ENCODE measurements at places on chromosomes 16 and 17.
A peak's percentile ranks its signal among the peaks of the same experiment; 100 is the strongest.

- DNase-seq: peak; percentile 65
Observed at GRCh38 chr17:3959295-3959899, 4.8 kb downstream of the ATP2A3 start.

DNA sequence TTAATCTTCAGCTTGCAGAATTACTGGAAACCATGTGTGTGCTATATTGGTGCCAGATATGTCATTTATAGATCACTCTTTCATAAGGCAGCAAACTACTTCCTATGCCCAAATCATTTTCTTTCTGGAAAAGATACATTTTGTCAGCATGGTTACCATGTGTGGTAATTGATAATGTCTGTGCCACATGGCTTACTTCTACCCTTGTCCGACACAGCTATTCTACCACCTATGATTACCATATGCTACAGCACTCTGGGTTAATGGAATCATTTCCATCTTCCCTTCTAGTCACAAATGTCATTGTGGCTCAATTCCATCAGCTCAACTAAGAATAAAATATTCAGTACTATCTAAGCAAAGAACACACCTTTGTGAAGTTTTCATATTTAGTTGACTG is 8.0 kb upstream of the PPM1E start:
- DNase-seq: no peak

GRCh38 chr16:83651871-83652270 is 155.9 kb upstream of the HSBP1 start:
- no peak for DNase-seq

GRCh38 chr17:45088741-45089140 is 27.6 kb downstream of the NMT1 start:
- no peak for DNase-seq

GRCh38 chr17:32771396-32771795 is 105.5 kb downstream of the MYO1D start:
- peak; percentile 32 for DNase-seq

DNA sequence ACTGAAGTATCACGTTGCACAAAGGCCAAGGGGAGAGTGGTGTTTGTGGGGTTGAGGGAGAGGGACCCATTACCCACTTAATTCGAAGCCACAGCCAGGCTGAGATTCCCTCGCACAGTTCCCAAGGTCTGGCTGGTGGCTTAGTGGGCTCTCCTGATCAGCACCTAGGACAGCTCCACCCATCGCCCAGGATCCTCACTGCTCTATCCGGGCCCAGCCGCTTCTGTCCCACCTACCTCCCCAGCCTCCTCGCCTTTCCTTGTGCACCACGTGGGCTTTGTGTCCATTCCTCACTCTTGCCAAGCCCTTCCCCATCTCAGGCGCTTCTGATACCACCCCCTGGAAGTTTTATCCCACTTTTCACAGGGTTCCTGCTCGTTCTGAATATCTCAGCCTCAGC is 163.5 kb downstream of the CCT6B start:
- peak; percentile 1 for DNase-seq

DNA sequence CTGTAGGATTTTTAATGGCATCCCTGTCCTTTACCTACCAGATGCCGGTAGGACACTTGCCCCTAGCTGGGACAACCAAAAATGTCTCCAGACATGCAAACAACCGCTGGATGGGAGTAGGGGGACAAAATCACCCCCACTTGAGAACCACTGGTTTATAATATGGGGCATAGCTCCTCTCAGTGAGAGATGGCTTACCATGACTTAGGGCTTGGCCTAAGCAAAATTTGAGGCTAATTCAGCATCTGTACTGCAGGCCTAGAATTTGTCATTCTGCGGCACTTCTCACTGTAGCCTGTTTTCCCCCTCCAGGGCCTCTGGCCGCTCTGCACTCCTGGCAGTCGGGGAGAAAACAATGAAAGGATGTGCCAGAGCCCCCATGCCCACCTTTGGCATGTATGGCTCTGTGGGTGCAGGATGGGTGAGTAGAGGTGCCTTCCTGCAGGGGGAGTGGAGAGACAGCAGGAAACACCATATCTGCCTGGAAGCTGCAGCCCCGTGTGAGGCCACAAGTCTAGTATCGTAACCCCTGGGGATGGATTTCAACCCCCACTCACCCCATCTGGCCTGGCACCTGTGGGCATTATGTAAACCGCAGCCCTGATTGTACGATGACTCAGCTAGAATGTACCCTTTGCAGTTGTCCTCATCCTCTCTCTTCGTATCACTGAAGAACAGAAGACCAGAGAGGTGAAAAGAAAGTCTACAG is 268.1 kb downstream of the SOX9 start:
- DNase-seq: peak; percentile 58

All from fibroblast of mammary gland (primary cell).